ENCODE measurements at places on chromosomes 16 and 17.

DNA sequence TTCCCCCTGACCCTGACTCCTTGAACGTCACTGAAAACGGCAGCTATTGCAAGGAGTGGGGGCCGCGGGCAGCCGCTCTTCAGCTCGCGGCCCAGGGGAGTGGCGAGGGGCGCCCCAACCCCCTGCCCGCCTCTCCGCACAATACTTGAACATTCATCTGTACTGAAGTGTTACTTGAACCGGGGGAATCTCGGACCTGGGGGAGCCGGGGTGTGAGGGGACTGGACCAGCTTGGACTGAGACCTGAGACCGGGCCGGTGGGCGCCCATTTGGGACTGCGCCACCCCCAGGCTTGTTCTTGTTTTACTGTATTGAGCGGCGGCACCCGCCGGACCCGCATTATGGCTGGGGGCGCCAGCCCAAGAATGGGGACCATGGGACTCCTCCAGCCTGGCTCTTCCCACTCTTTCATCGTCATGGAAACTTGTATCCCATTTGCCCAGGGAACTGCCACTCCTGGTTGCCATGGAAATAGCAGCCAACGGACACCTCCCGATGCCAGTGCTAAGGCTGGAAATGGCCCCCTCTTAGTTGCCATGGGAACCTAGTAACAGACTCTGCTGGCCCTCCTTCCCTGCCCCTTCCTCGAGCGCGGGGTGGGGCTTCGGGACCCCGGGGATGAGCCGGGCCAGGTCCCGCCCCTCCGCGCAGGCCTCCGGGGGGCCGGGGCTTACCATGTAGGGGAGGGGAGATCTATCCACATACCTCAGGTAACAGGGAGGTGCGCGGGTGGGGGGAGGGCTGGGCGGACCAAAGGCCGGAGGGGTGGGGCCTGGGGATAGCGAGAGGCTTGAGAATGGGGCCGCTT is 805 bp upstream of the ORAI3 start:
- DNase-seq, result no peak

DNA sequence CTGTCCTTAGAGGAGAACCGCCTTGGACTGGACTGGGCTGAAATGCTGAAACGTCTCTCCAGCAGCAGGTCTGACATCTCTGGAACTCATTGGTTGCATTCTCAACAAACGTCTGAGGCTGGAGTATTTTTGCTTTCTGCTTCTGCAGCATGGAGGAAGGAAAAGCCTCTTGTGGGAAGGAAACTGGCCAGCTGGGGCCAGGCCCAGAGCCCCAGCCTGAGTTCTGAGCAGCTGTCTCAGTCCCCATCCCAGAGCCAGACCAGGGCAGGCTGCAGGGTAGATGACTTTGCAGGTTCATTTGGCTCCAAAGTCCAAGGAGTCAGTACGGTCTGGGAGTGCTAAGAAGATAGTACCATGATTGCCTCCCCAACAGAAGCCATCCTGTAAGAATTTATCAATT is 18.3 kb downstream of the TEKT3 start:
- DNase-seq, result no peak

GRCh38 chr16:80034948-80035663 is 434.6 kb upstream of the MAF start:
- no peak for DNase-seq

DNA sequence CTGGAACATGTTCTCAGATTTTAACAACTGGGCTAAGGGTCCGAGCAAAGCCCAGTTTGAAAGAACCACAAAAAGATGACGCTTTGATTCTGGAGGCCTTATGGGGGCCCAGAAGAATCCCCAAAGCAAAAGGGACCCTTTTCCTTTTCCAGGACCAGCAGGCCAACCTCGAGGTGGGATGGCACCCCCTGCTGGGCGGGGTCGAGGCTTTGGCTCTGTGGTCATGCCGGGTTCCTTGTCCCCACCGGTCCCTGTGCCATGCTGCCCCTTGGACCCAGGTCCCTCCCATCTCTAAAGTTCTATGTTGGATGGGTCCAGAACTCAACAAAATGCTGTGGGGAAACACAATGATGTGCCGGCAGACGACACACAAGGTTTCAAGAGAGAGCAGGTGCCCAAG is 30.9 kb downstream of the TMEM204 start:
- no peak for DNase-seq

- DNase-seq, result no peak
These were observed 22.3 kb upstream of the N4BP1 start for GRCh38 chr16:48632137-48632774.

GRCh38 chr16:78452025-78452555 is 352.6 kb downstream of the WWOX start:
- no peak for DNase-seq

- DNase-seq, result no peak
These were observed 5.4 kb upstream of the CSNK1D start for GRCh38 chr17:82278786-82279391.

GRCh38 chr16:25838724-25839186 is 147.0 kb downstream of the HS3ST4 start:
- no peak for DNase-seq
